ENCODE measurements at places on chromosomes 11 and 22. TPM values are rescaled to one million over a fixed set of nuclear protein-coding genes. Genes with fewer than 3 reads are reported as not detected.

The HYOU1 gene
- 83.1 TPM for total RNA-seq

The THRSP gene
- total RNA-seq: not detected

The TNNT3 gene
- total RNA-seq: 16.7 TPM

The CRYBB3 gene
- 0.71 TPM for total RNA-seq

The PANX3 gene
- not detected for total RNA-seq

The MYO7A gene
- total RNA-seq: 0.22 TPM

The CBLIF gene
- not detected for total RNA-seq

The YAP1 gene
- total RNA-seq: 0.11 TPM

DNA sequence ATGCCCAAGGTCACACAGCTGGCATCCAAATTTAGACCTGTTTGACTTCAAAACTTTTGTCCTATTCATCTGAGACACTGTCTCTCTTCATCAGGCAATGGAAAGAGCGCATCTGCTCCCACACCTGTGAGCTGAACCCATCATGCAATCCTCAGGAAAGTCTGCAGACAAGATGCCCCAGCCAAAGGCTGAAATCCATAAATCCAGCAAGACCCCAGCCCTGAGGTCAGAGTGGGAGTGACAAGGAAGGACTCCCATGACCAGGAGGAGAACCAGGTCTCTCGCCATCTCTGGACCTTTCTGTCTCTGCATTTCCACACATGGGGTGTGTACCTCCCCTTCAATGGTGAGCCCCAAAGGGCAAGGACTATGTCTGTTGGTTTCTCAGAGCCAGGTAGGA, 83.6 kb upstream of the HMGXB4 start:
- H3K4me3 ChIP-seq: no peak overlapping the region
- DNase-seq: no peak
- no peak overlapping the region for H3K27ac ChIP-seq
- H3K36me3 ChIP-seq: no peaks in the 10 kb centered on the region
- H3K27me3 ChIP-seq: peaks cover 2% of the 10 kb centered on the region
- H3K4me1 ChIP-seq: no peaks in the 10 kb centered on the region

- H3K4me3 ChIP-seq: no peak overlapping the region
- no peaks in the 10 kb centered on the region for H3K4me1 ChIP-seq
- H3K27me3 ChIP-seq: peaks cover 2% of the 10 kb centered on the region
- no peak overlapping the region for H3K27ac ChIP-seq
- DNase-seq: no peak
- no peaks in the 10 kb centered on the region for H3K36me3 ChIP-seq
Observed at GRCh38 chr11:32402836-32403235, 32.5 kb downstream of the WT1 start.

DNA sequence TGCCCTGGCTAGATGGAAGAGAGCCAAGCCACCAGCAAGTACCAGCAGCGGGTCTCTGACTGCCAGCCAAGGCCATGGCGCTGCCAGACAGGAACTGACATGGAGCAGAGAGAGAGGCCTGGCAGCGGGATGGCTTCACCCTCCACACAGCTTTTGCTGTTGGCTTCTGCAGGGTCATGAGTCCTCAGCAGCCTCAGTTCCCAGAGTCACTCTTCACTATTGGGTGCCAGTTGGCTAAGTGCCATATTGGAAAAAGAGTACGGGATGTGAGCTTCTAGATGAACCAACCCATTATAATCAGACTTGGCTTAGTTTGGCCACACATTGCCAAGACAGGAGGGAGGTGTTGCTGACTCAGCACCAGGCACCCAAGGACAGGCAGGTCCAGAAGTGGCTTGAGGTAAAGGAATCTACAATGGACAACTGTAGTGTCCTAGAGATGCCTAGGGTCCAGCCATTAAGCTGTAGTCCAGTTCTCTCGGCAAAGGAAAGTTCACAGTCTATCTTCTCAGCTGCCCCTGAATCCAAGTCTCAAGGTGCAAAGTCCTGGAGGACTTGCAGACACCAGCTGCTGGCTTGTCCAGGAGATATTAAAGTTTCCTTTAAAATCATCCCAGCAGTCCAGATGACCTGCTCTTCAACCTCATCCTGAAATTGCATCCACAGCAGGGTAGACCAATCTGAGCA, 40.7 kb upstream of the POU2AF1 start:
- H3K4me1 ChIP-seq: peaks cover 40% of the 10 kb centered on the region
- H3K27me3 ChIP-seq: peaks cover 2% of the 10 kb centered on the region
- peaks cover 3% of the 10 kb centered on the region for H3K36me3 ChIP-seq
- H3K4me3 ChIP-seq: no peak overlapping the region
- H3K27ac ChIP-seq: peak overlapping the region; percentile 35

DNA sequence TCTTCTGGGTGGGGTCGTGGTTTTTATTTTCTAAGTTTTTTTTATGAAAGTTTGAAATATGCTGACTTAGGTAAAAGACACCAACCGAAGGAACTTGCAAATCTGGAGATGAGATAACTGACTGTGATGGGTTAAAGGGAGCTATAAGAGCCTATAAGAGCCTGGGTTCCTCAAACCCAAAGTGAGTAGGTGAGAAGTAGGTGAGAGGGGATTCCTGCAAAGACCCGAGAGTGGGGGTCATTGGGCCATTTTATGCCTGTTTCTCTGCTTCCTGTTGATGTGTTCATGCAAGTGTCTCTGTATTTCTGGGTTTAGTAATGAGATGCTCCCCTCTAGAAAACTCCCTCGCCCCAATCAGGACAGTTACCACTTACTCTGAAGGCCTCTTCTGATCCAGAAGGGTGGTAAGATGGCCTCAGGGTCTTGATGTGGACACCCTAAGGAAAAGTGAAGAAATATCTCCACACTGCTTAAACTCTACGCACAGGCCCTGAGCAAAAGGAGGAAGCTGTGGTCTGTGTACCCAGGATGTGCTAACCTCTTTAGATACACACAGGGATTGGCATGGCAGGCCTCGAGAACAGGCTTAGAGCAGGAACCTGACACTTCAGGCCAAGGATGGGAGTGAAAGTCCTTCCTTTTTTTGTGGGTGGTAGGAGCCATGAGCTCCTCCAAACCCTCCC, 1.8 kb downstream of the FLI1 start:
- H3K4me3 ChIP-seq: peak overlapping the region; percentile 92
- peaks cover 15% of the 10 kb centered on the region for H3K27me3 ChIP-seq
- H3K36me3 ChIP-seq: peaks cover 30% of the 10 kb centered on the region
- no peak for DNase-seq

GRCh38 chr22:22010358-22010757, 27.8 kb upstream of the TOP3B start:
- peaks cover 13% of the 10 kb centered on the region for H3K27me3 ChIP-seq
- no peak overlapping the region for H3K27ac ChIP-seq

GRCh38 chr11:37203006-37203405, 605.0 kb upstream of the RAG2 start:
- H3K27ac ChIP-seq: no peak overlapping the region
- no peak for DNase-seq
- H3K27me3 ChIP-seq: no peaks in the 10 kb centered on the region
- no peaks in the 10 kb centered on the region for H3K36me3 ChIP-seq
- no peak overlapping the region for H3K4me3 ChIP-seq

DNA sequence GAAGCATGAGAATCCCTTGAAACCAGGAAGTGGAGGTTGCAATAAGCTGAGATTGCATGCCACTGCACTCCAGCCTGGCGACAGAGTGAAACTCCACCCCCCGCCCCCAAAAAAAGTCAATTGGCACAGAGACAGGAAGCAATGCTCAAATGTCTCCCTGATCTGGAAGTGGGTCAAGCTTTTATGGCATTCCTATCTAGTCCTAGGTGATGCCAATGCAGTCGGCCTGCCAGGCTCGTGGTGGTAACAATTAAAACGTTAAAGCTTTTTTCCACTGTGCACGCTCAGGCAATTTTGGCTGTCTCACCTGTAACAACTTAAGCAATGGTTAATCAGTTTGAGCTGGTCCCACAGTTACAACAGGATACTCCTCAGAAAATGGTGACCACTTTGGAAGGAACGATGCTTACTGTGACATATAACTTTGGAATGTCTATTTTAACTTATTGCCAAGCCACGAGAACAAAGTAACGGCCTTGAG, 18.9 kb upstream of the PISD start:
- no peak for DNase-seq
- no peak overlapping the region for H3K27ac ChIP-seq
- no peaks in the 10 kb centered on the region for H3K27me3 ChIP-seq
- H3K36me3 ChIP-seq: peaks cover 18% of the 10 kb centered on the region

DNA sequence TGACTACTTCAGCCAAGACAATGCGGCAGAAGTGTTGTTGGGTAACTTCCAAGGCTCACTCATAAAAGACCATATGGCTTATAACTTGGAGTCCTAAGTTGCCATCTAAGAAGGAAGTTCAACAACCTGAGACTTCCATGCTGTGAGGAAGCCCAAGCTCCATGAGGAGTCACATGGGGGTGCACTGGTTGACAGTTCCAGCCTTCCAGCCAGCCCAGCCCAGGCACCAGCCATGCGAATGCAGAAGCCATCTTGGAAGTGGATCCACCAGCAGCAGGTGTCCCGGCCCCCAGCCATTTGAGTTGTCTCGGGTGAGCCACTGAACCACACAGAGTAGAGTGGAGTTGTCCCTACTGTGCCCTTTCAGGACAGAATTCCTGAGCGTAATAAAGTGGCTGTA, 32.8 kb upstream of the WNT7B start:
- H3K27ac ChIP-seq: no peak overlapping the region
- H3K4me1 ChIP-seq: peaks cover 11% of the 10 kb centered on the region
- H3K36me3 ChIP-seq: no peaks in the 10 kb centered on the region
- peaks cover 2% of the 10 kb centered on the region for H3K27me3 ChIP-seq

DNA sequence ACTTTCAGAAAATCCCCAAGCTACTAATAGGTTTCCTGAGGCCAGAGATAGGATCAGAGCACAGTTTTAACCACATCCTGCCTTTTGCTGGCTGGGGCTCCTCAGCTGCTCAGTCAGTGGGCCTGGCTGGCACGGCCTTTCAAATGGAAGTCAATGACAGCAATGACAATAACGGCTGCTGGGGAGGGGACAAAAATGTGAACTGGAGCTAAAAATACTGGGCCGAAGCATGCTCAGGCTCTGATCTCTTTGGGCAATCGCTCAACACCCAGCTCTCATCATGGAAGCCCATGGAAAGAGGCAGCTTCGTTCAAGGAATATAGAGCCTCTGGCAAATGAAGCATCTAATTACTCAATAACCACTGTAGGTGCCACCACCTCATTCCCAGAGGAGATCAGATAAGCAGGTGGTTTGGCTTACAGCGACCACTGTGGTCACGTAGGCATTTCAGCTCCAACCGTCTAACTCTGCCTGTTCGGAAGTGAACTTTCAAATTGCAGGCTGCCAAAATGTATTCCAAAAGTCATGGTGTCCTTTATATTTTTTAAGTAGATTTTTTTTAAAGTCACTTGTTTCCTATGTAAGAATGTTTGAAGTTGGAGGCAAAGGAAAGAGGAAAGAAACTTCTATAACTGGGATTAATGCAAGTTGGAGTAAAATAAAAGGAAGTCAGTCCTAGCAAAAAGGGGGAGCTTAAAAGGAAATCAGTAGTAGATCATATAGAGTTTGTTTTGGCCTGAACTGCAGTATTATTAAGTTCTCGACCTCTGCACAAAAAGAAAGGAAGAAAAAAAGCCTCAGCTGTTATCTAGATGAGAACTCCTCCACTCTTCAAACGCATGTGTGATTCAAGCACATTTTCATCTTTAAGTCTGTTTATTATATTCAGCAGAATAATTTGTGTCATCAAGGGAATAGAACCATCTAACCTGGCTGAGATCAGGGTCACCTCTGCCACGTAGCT, 14.1 kb downstream of the WT1 start:
- H3K27me3 ChIP-seq: peaks cover 62% of the 10 kb centered on the region
- no peak for DNase-seq
- no peaks in the 10 kb centered on the region for H3K36me3 ChIP-seq
- H3K4me3 ChIP-seq: peak overlapping the region; percentile 28

GRCh38 chr11:73563539-73564200, 34.2 kb downstream of the FAM168A start:
- H3K27me3 ChIP-seq: no peaks in the 10 kb centered on the region
- no peak for DNase-seq
- no peak overlapping the region for H3K4me3 ChIP-seq
- no peaks in the 10 kb centered on the region for H3K4me1 ChIP-seq
- no peak overlapping the region for H3K27ac ChIP-seq

- H3K27me3 ChIP-seq: no peaks in the 10 kb centered on the region
- H3K4me1 ChIP-seq: peaks cover 47% of the 10 kb centered on the region
- peak overlapping the region; percentile 43 for H3K4me3 ChIP-seq
- peak; percentile 47 for DNase-seq
Observed at GRCh38 chr11:123478352-123478987, 48.4 kb downstream of the GRAMD1B start.

DNA sequence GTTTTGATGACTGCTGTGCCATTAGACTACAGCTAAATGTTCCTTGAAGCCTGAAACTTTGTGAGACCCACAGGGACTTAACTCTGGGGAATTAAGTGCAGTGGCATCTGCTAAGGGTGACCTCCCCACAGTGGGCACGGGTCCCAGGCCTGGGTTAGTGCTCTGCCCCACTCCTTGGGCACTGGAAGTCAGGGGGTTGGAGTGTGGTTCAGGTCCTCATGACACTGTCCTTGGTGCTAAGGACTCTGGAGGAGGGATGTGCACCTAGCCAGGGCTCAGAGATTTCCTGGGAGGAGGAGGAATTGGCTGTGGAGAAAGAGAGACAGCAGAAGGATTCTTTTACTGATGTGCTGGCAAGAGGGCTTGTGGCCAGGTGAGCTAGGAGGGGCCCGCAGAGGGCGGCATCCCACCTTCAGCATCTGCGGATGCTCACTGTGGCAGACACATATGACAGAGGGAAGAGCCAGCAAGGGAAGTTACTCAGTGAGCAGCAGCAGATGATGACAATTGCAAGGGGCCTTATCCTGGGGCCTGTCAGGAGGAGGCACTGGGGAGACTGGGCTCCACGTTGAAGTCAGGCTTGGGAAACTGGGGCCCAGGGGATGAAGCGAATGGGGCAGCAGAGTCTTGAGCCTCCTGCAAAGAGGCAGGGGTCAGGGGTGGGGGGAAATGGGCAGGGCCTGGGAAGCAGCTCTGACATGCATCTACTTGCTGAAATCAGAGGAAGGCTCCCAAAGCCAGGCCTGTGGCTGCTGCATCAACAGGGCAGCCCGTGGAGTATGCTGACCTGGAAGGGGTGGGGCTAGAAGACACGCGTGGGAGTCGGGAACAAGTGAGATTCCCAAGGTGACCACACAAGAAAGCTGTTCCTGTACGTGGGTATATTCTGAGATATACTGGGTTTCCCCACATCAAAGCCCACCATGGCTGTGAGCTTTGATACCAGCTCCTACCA, 144.0 kb downstream of the MPPED1 start:
- no peak overlapping the region for H3K4me3 ChIP-seq
- no peak overlapping the region for H3K27ac ChIP-seq
- H3K36me3 ChIP-seq: no peaks in the 10 kb centered on the region
- H3K4me1 ChIP-seq: no peaks in the 10 kb centered on the region
- H3K27me3 ChIP-seq: no peaks in the 10 kb centered on the region

- no peak overlapping the region for H3K27ac ChIP-seq
- DNase-seq: no peak
- no peak overlapping the region for H3K4me3 ChIP-seq
- peaks cover 4% of the 10 kb centered on the region for H3K4me1 ChIP-seq
- H3K27me3 ChIP-seq: peaks cover 23% of the 10 kb centered on the region
- H3K36me3 ChIP-seq: no peaks in the 10 kb centered on the region
Observed at GRCh38 chr22:39825661-39826102, 67.9 kb downstream of the ENTHD1 start.

- DNase-seq: no peak
- no peak overlapping the region for H3K27ac ChIP-seq
- H3K27me3 ChIP-seq: peaks cover 2% of the 10 kb centered on the region
- H3K36me3 ChIP-seq: no peaks in the 10 kb centered on the region
Observed at GRCh38 chr11:100719809-100720221, 32.7 kb downstream of the ARHGAP42 start.

Data from activated naive CD8-positive, alpha-beta T cell treated with anti-CD3 and anti-CD28 coated beads, Interleukin-2, amount 10 ng/mL, durations not matched to agents 7 days and 5 days (primary cell).